ENCODE measurements at places on chromosomes 7 and 10.
A peak's percentile ranks its signal among the peaks of the same experiment; 100 is the strongest.

DNA sequence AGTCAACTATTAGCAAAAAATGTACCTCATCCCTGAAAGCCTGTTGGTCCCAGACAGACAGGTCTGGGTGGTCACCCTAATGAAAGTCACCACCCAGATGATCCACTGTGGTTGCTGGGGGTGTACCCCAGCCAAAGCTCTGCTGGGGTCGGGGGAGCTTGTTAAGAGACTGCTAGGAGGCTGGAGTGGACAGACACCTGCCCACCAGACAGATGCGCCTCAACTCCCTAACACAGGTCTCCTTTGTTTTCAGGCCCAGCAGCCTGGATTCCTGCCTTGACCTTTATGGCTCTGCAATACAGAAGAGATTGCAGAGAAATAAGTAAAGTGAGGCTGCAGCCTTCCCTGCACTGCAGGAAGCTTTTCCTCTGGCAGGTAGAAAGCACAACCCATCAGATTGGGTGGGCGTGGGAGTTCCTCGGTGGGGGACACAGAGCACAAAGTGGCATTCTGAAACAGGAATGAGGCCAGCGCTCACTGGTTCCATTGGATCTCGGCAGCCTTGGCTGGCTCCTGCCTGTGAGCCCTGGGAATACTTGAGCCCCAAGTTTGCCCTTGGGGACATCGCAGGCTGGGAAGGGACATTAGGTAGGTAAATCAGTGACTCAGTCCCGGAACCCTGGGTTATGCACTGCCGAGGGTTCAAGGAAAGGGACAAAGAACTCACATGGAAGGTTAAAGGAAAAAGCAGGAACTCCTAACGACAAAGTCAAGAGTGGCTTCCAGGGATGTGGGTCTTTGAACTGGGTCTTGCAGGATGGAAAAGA is 18.0 kb upstream of the ZNF488 start:
- no peak for DNase-seq

GRCh38 chr7:123004931-123005330 is 9.4 kb upstream of the TAS2R16 start:
- no peak for DNase-seq

DNA sequence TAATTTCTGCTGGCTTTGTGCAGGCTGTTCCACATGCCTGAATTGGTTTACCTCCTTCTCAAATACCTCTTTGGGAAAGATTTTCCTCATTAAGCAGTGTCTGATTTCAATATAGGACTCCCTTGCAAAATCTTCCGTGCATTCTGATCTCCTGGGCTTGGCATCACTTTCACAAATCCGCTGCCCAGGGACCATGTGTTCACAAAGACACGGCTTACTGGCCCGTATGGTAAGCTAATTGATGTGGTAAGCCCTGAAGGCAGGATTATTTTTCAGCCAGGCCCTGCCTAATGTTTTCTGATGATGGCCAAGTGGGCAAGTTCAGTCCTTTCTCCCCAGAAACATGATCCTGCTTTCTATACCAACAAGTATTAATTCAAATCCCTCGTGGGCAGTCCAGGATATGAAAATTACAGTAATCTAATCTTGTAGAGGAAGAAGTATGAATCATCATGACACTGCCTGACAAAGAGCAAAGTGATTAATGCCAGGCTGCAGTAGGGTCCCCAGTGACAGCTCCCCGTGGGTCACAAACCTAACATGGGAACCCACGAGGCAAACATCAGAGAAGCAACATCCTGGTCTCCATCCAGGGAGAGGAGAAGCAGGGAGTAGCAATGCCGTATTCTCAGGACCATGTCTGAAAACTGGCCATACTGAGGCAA is 11.6 kb upstream of the SVIL start:
- no peak for DNase-seq

DNA sequence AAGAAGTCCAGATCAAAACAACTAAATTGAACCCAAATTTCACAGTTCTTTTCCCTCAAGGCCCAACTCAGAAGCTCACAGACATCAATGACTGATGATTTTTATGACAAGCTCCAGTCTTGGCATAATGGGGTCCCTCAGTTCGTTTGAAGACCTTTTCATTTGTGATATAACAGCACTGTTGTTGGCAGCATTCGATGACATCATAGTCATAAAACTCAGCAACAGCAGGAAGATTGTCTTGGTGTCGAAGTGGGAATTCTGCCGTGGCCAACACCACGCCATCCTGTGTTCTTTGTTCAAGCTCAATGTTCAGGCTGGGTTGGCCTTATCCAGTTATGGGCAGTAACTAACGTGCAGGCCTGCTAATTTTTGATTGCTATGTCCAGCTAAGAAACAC is 261.7 kb downstream of the C7orf25 start:
- no peak for DNase-seq

DNA sequence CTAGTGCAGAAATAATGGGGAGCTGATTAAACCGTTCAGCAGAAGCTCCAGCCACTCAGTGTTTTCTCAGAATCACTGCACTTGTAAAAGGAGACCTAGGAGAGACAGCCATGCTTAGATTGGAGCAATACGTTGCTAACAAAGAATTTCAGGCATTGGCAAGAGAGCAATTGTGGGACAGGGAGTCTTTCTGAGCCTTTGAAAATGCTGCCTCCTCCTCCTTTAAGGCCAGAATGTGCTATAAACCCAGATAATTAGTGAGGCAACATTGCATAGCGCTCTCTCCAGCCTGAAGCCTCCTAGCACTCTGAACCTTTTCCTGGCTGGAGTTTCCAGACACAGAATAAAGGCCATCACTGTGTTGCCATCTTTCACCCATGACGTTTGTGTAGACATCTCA is 18.5 kb upstream of the PTPRN2 start:
- no peak for DNase-seq

DNA sequence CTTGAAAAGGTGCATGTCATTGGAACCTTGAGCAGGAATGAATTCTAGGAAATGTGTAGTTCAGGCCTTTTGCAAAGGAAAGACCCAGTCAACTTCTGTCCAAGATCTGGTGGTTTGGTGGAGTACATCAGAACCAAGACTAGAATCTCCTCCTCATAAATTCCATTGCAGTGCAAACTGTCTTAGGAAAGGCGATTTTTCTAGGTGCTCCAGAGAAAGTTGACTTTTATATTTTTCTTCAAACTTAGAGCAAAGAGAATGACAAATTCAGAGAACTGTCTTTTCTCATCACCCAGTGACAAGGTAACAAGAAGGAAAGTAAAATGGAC is 50.0 kb downstream of the PRTFDC1 start:
- no peak for DNase-seq

DNA sequence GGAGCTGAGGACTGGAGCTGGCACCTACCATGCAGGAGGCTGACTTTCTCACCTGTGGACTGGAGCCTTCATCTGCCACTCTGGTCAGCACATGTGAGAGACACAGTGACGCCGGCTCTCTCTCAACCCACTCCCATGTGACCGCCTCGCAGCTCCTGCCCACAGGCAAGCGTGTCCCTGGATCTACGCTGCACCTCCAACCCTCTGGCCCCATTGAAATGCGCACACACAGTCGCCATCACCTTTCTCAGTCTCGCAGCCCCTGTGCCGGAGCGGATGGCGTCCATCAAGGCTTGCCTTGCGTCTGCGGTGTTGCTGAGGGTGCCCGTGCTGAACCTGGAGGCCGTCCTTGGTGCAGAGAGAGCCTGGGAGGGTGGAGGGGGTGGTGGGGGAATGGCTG is 242.2 kb upstream of the GRB10 start:
- no peak for DNase-seq

GRCh38 chr7:153942036-153942435 is 110.2 kb upstream of the DPP6 start:
- no peak for DNase-seq

DNA sequence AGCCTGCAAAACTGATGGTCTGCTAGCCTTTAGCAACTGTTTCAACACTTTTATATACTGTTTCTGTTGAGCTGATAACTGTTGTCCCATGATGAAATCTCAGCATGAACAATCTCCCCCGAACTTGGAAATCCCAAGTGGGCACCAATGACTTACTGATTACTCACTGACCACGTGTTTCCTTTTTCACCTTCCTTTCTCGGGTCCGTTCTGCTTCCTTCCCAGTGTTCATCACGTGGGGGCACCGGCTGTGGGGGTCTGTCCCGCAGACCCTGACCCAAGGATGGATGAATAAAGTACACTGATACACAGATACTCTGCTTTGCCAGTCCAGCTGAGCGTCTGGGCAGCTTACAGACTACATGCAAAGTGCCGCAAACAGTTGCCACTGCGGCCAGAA is 39.0 kb upstream of the RASGEF1A start:
- no peak for DNase-seq

DNA sequence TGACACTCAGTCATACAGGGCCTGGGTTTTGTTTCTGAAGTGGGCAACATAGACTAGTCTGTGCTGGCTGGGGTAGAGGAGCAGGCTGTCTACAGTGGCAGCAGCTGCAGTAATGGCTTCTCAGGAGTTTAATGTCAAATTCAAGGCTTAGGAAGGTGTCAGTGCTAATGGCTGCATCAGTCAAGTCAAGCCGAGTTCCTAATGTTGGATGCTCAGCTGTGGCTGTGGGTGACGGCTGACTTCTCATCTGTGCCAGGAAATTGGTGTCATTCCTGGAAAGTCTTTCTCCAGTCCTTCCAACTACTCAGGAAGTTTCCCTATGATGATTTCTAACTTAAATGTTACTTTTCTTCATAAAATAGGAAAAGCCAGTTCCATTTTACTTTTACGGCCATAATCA is 468.1 kb upstream of the IGFBP3 start:
- no peak for DNase-seq

- DNase-seq, result no peak
Measured at GRCh38 chr7:99920149-99920548, 819 bp upstream of the TRIM4 start.

DNA sequence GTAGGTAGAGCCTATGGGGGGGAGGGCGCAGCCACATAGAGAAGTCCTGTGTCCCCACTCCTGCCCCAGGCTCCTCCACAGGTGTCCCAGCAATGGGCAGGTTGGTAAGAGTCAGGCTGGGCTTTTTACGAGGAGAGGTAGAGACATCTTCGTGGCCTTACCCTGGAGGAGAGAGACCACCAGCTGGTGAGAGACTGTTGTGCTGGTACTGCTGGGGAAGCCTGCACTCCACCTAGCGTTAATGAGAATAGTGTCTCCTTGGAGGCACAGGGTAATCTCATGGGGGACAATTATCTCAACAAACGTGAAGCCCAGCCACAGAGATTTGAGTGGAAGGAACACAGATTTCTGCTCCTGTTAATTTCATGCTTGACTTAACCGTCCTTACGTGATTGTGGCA is 29.5 kb upstream of the RASGEF1A start:
- no peak for DNase-seq

DNA sequence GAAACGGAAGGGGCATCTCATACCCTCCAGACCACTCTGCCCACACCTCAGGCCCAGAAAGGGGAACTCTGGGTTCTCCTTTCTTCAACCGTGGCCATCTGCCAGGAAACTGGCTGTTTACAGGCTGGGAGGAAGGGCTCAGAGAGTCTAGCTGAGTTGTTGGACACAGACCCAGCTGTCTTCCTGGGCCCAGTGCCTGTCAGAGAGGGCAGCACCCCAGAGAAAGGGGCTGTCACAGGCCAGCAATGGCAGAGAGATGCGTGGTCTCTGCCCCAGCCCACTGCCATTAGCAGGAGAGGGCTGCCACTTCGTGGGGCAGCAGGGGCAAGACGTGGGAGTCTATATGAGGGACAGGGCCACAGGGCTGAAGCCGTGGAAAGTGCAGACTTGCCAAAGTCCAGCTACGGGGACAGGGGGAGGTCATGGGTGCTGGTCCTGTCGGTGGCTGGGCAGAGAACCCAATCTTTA is 11.0 kb downstream of the GRID1 start:
- DNase-seq, result no peak

DNA sequence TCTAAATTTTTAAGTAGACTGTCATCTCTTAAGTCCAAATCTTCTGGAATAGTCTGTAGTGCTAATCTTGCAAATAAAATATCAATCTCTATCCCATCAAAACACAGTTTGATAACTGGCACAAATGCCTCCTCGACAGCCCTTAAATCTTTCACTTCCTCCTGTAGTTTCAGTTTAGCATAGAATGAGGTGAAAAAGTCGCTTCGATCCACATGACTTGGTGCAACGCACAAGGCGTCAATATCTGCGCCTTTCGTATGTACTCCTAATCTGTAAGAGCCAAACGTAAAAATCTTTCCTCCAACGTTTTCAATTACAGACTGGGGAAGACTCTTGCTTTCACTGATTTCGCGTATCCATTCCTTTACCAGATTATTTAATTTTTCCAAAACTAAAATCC is 603 bp downstream of the PAPOLB start:
- no peak for DNase-seq

GRCh38 chr10:69248117-69248730 is 28.1 kb downstream of the HKDC1 start:
- DNase-seq, result no peak

- no peak for DNase-seq
Measured at GRCh38 chr7:101923602-101923985, 106.2 kb downstream of the CUX1 start.

GRCh38 chr7:108592646-108593201 is 23.1 kb downstream of the DNAJB9 start:
- DNase-seq, result peak; percentile 41

GRCh38 chr10:50572017-50572491 is 51.7 kb downstream of the SGMS1 start:
- DNase-seq, result no peak

GRCh38 chr10:1272079-1272776 is 216.0 kb downstream of the WDR37 start:
- no peak for DNase-seq

DNA sequence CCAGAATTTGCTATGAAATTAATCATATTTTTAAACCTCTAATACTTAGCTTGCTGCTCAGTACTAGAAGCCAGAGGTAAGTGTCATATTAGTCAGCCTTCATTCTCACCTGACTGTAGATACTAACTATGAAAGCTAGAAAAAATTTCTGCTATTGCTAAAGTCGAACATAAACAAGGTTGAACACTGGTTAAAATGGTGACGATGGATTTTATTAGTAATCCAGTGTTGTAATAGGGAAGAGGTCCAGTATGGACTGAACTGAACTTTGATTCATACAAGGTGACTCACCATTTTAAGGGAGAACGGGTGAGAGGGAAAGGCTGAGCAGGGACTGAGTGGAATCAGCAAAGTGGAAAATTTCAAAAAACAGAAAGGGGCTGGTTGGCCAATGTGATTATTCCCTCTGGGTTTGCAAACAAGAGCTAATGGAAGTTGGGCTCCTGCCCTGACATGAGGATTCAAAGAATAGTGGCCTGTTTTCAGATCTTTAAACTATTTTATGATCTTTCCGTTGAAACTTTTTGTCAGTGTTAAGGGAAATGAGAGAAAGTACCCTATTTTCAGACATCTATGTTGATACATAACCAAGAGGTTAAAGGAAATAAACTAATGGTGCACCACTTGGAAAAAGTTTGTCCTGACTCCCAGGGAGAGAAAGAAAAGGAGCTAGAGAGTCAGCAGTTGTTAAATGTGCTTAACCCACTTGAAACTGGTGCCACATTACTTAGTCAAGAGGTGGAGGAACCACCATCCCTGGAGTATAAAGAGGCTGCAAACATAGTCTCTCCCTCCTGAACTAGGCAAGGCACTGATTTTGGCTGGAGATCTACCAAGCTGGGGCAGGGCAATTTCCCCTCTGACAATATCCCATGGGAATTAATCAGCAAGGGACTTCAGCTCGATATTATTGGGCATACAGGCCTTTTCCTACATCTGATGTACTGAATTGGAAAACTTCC is 15.3 kb upstream of the AKR1C1 start:
- no peak for DNase-seq

- no peak for DNase-seq
Measured at GRCh38 chr10:45235798-45236220, 79.6 kb downstream of the OR13A1 start.
